ENCODE measurements at places on chromosomes 11 and 22.

- DNase-seq = peak; percentile 68
These were observed 1.0 kb downstream of the RTN3 start for GRCh38 chr11:63682066-63683021.

- peak; percentile 80 for DNase-seq
These were observed 48.5 kb upstream of the TIMP3 start for GRCh38 chr22:32752816-32753520.

GRCh38 chr11:69674267-69674885 is 777 bp downstream of the LTO1 start:
- peak; percentile 72 for DNase-seq

- DNase-seq = no peak
These were observed 34.5 kb downstream of the C11orf65 start for GRCh38 chr11:108432783-108433182.

Measured in suppressor macrophage treated with lipopolysaccharide for 1 hour (primary cell).